ENCODE measurements at places on chromosomes 13 and 19.

GRCh38 chr13:95480131-95480545, 72.4 kb upstream of the CLDN10 start:
- DNase-seq, result no peak

DNA sequence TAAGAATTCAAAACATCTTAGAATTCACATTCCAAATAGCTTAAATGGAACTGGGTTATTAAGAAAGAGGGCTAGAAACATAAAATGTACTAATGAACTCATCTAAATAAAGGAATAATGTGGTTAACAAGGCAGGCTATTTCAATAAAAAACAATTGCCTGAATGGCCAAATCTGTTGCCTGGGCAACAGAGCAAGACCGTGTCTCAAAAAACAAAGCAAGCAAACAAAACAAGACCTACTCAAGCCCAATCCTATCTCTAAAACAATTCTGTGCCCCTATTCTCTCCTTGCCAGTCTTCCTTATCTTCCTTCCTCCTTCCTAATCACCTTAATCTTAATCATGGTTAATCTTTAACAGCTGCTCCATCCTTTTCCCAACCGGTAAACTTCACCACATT, 12.1 kb downstream of the IGFL1 start:
- DNase-seq, result no peak

DNA sequence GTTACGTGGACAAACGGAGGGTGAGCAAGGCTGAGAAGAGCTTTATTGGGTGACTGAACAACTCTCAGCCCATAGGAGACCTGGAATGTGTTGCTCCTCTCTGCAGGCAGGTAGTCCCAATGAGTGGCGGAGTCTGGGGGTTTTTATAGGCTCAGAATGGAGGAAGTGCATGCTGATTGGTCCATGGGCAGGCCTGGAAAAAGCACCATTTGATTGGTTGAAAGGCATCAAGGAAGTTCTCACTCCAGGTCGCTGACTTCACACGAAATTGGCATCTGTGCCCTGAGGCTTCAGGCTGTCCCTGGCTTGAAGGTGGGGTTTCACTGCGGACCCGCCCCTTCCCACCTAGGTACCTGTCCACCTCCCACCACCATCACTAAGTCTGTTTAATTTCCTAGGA, 65.4 kb downstream of the SPATA13 start:
- no peak for DNase-seq

GRCh38 chr13:79231887-79232286, 174.2 kb downstream of the RBM26 start:
- DNase-seq, result no peak

DNA sequence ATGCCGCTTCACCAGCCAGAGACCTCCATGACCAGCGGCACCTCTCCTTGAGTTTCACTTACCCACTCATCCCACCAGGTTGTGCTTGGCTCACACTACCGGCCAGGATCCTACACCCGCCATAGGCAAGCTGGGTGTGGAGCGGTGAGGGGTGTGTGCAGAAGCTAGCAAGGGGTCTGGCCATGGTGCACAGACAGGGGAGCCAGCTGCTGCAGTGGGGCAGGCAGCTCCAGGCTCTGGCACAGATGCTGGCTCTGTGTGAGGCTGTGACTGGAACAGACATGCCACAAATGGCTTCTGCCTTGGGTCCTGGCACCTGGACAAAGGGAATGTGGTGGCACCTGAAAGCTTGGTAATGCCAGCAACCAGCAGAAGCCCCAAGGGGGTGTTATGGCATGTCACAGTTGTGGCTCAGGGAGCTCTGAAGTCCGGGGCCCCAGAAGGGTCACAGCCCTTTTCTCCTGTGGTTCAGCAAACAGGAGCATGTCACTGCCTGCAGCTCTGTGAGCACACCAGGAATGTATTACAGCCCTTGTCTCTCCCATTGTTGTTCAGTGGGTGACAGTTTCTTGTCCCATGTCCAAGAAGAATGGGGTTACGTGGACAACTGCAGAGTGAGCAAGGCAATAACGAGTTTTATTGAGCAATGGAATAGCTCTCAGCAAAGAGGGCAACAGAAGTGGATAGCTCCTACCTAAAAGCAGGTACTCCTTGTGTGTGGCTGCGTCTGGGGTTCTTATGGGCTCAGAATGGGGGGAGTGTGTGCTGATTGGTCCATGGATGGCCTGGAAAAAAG, 2791.0 kb upstream of the PCDH20 start:
- no peak for DNase-seq

Data from stimulated activated CD8-positive, alpha-beta memory T cell treated with anti-CD3 and anti-CD28 coated beads, Interleukin-12 subunit alpha, Interleukin-12 subunit beta, amount 100 ng/mL, for 4 hours (primary cell).